ENCODE measurements at places on chromosomes 2 and 18.

- no peak for DNase-seq
Observed at GRCh38 chr2:62313449-62314227, 117.7 kb downstream of the B3GNT2 start.

- DNase-seq, result no peak
Observed at GRCh38 chr2:120177001-120177621, 46.1 kb downstream of the TMEM185B start.

DNA sequence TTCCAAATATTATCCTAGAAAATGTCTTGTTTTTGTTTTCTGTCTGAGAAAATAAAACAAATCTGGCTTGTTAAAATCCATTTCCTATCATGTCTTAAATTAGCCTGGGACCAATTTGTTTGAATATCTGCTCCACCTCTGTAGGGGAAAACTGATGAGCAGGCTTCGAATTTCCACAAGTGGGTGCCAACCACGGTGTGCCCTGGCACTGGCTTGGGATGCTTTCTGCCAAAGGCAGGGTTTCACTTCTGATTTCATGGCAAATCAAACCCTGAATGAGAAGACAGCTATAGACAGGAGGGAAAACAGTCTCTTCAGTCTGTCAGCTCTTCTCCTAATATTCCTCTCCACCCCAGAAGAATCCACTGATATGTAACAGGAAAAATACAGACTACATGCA lies 33.7 kb upstream of the STAT4 start:
- no peak for DNase-seq

DNA sequence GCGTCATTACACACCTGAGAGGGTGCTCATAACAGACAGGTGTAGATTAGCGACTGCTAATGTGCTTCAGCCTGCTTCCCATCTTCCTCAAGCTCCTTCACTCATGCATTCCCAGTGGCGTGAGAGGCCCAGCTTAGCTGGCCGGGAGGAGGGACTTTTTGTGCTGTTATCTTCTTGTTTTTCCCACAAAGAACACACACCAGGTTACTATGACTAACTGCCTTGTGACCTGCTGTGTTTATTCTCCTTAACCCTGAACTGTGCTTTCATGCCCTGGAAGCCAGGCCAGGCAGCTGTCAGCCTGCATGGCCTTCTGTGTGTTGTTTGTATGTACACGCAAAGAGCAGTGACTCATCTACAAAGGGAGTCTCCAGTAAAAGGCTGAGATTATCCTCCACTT lies 143.8 kb downstream of the PIEZO2 start:
- no peak for DNase-seq

GRCh38 chr2:168742258-168742932 lies 60.0 kb upstream of the NOSTRIN start:
- DNase-seq, result no peak

DNA sequence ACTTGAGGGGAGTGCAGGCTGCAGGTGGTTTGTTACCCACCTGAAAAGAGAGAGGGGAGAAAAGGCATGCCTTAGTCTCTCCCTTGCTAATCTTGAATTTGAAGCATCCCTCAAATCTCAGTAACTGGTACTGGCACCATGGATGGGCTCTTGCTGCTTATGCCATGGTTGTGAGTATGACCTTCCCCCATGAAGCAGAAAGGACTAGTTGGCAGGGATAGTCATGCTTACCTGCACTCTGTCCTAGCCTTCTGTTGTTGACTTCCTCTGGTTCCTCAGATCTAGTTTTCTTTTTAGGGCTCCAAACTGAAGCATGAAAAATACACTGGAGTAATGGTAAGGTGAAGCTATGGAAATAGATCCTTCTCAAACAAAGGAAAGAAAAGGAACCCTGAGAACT lies 191.2 kb downstream of the SPAG16 start:
- no peak for DNase-seq

- no peak for DNase-seq
Observed at GRCh38 chr2:103552775-103553174, 790.9 kb downstream of the TMEM182 start.

DNA sequence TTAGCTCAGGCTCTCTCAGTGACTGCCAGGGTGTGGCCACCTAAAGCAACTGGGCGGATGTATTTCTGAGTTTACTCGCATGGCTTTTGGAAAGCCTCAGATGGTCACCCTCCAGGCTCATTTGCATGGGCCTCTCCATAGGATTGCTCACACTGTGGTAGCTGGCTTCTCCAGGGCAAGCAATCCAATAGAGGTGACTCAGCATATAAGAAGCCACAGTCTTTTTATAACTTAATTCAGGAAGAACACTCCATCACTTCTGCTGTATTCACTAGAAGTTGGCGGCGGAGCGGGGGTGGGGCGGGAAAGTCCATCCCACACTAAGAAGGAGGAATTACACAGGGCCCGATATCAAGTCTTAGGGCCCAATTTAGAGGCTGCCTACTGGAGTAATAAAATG lies 3.6 kb upstream of the DOK6 start:
- DNase-seq, result peak; percentile 3
